Upper lobe of left lung (tissue), 6 donors: ENCODE measurements at places on chromosomes 16 and 17.

DNA sequence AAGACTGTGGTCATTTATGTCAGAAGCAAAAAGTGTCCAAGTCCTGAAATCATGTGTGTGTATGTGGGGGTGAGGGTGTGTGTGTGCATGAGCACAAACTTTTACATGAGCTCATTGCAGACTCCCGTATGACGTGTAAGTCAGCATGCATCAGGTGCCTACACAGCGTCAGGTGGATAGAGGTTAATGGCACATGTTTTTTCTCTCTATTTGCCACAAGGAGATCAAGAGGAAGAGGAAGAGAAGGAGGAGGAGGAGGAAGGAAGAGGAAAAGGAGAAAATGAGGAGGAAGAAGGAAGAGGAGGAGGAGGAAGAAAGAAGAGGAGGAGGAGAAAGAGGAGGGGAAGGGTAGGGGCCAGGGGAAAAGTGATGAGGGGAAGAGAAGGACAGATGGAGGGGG, 178.0 kb upstream of the DYNLRB2 start:
- DNase-seq, result no peak

DNA sequence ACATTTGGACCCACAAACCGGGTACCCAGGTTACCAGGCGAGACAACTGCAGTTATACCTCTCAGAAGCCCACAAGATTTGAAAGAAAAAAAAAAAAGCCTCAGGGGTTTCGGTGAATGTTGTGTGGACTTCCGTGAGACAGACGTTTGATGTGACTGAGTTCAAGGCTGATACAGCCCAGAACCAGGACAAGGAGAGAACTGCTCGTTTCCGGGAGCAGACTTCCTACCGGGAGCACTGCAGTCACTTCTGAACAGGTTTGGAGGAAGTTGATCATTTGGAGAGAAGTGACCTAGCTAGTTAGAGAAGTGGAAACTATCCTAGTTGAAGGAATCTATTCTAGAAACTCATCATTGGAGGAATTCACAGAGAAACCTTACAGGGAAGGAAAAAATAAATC, 847 bp downstream of the CKLF start:
- peak; percentile 47 for DNase-seq

- no peak for DNase-seq
Measured at GRCh38 chr16:88780142-88781062, 4.6 kb downstream of the PIEZO1 start.

DNA sequence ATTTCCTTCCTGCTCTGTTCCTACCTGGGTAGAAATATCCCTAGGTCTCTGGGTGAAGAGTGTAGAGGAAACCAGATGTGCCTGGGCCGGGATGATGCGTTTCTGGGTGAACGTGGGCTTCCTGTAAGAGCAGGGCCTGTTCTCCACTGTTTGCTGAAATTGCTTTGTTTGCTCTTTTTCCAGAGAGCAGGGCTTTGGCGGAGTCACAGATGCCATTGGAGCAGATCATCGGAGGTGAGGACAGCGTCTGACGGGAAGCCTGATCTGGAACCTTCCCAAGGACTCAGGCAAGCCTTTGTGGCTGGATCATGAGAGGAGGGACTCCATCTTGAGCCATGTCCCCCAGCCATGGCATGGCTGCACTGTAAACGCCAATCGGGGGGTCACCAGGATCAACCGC, 15.4 kb downstream of the DHODH start:
- DNase-seq, result no peak

DNA sequence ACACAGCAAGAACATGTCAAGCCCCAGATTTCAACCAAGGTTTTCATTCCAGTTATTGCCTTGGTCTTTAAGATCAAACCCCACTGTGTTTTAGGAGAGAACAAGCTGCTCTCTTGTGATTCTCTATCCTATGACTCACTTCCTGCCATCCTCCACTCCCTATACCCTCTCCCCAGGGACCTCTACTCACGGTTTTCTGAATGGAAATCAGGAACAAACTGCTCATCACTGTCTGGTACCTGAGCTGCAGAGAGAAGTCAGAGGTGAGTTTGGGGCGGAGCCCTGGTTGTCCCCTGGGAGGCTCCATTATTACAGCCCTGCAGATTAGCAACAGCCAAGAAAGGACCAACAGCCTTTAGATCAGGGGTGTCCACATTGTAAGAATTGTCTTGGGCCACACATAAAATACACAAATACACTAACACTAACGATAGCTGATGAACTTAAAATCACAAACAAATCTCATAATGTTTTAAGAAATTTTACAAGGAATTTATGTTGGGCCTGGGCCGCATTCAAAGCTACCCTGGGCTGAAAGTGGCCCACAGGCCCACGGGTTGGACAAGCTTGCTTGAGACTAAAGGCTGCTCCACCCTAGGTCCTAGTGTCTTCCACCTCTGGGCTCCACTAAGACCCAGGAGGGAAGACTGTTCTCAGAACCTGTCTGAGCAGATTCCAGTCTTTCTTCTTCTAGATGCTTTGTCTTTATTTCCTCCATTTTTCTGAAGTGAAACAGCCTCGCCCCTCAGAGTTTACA, 9.7 kb downstream of the ETV4 start:
- DNase-seq, result no peak

DNA sequence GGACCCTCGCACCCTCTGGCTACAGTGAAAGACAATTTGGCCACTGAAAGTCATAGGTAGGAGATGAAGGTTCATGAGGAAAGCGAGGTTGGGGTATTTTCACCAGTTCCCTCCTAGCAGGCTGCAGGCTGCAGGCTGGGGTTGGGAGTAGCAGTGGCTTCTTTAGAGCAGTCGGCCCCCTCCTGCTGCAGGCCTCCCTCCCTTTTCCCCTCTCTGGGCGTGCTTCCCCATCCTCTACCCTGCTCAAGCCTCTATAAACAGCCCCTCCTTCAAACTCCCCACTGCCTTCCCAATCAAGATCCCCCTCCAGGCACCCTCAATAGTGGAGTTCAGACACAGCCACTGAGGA, 41.8 kb downstream of the GAS7 start:
- DNase-seq, result no peak

GRCh38 chr16:24138575-24138974, 117.6 kb upstream of the CACNG3 start:
- no peak for DNase-seq

GRCh38 chr17:8300627-8301242, 5.5 kb upstream of the SLC25A35 start:
- DNase-seq, result no peak

DNA sequence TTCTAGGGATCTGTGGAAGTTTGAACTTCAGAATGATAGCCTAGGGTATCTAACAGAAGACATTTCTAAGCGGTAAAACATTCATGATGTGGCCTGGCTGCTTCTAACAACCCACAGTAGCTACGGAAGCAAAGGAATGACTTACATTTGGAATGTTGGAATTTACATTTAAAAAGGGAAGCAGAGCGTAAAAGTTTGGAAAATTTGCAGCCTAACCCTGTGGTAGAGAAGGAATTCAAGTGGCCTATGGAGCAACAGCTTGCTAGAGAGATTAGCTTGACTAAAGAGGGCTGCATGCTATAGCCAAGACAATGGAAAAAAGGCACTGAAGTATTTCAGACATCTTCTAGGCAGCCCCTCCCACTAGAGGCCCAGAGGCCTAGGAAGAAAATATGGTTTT, 50.1 kb downstream of the HNF1B start:
- no peak for DNase-seq

DNA sequence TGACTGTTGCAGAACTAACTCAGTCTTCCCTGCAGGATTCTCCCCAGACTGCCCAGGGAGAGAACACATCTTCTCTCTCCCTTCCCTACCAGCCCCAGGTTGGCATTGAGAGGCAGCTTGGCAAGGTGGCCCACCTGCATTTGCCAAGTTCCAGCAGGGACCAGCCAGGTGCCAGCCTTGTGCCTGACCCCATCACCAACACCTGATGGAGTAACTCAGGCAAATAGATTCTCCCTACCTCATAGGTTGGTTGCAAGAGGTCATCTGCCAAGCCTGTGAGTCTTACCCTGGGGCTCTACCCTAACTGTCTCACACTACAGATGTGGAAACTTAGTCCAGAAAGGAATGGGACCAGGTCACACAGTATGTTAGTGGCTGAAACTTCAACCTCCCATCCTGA, 20.4 kb downstream of the BEAN1 start:
- no peak for DNase-seq

GRCh38 chr16:84324434-84325262, 30.0 kb downstream of the WFDC1 start:
- DNase-seq, result no peak

- peak; percentile 65 for DNase-seq
Measured at GRCh38 chr16:31113121-31114120, 4.0 kb upstream of the KAT8 start.

- no peak for DNase-seq
Measured at GRCh38 chr17:80028030-80028429, 7.6 kb downstream of the TBC1D16 start.

DNA sequence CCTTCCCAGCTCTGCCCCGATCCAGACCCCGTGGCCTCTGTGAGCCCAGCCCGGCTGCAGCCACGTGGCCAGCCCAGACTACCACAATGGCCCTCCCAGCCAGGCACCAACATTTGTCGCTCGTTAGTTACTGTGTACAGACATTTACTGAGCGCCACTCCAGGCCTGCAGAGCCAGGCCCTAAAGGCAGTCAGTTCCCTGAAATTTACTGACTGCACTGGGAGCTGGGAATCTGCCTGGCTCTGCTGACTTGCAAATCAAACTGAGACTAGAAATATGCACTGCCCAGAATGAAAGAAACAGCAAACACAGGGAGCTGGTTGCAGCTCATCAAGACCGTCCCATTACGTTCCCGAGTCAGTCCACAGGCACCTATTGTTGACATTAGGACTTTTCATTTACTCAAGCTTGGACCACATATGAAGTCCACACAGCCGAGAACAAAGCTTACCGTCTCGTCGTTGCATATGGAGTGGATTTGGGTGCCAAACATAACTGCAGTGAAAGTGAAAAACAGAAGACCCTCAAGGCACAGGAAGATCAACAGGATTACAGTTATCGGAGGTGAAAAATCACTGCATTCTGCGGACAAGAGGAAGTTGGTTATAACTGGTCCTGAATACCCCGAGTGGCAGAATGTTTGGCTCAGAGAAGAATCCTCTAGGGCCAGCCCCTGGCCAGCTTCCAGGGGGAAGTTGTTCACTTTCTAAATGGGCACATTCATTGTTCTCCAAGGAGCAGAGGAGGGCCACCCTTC, 34.5 kb downstream of the ZDHHC7 start:
- DNase-seq, result peak; percentile 87

GRCh38 chr17:27461192-27461859, 5.1 kb downstream of the KSR1 start:
- no peak for DNase-seq

GRCh38 chr17:45276031-45276430, 14.1 kb upstream of the SPATA32 start:
- DNase-seq, result no peak

DNA sequence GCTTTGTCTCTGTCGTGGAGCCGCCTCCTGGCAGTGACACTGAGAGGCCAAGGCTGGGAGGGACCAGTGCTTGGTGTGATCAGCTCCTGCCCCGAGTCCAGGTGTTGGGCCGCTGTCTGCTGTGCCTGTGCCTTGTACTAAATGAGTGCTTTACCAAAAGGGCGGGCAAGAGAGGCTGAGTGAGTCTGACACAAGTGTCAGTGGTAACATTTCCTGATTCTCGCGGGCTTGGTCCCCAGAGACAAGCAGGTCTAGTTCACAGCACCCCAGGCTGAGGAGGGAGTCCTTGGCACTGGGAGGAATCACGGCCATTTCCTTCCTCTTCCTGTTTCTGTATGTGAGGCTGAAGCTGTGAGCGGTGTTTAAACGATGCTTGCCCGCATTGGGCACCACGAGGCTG, 30.2 kb downstream of the PLD6 start:
- no peak for DNase-seq

- DNase-seq, result no peak
Measured at GRCh38 chr17:49939318-49939717, 29.7 kb upstream of the DLX4 start.

GRCh38 chr17:35534576-35535093, 2.8 kb downstream of the SLFN12L start:
- no peak for DNase-seq

DNA sequence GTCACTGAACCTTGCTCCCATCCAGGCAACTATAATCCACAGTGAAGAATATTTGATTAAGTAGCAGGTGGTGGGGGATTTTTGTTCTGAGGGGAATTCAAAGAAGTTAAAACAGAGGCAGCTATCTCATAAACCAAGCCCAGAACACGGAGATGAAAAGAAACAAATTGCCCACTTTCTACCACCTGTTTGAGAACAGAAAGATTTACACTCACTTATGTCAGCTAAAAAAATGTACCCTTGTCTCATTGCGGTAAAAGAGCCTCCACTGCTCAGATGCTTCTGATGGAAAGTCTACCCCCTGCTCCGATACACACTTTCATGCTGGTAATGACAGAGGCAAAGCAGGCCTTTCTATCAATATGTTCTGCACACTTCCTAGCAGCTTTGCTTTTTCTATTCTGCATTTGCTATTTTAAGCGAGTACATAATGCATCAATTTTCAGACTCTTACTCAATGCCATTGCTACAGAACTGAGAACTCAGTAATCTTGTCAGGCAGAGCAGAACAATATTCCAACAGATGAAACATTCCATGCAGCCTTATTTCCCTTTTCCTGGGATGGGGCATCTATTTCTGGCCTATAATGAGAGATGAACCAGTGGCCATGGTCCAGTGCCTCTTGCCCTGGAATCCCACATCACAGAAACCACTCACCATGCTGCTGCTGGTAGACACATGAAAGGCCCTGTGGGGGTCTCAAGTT, 29.0 kb downstream of the CDK5R1 start:
- DNase-seq, result no peak

DNA sequence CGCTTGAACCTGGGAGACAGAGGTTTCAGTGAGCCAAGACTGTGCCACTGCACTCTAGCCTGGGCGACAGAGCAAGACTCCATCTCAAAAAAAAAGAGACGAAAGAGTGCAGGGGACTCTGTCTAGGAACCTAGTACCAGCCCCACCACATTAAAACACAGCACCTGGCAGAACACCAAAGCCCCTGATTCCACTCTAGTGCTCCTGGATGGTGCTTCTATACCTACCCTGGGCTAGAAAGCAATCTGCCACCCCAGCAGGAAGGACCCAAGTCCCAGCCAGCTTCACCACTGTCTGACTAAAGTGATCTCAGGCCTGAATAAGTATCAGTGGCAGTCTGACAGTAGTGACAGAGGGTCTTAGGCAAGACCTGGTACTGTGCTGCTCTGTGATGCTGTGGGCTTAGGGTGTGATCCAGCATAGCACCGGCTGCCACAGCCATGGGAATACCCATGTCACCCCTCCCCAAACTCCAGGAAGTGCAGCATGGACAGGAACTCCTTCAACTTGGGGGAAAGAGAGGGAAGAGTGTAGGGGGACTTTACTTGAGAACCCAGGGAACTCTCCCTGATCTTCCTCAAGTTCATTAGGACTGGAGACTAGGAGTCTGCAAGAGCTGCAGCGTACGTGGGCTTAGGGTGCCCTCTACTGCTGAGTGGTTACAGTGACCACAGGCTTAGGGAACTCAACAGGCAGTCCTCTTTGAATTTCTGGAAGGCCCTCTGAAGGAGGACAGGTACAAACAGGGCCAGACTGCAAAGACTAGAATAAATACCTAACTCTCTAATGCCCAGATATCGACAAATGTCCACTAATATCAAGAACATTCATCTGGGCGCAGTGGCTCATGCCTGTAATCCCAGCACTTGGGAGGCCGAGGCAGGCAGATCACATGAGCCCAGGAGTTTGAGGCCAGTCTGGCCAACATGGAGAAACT, 30.0 kb upstream of the RNF43 start:
- DNase-seq, result no peak

GRCh38 chr16:49528866-49529288, 155.3 kb downstream of the C16orf78 start:
- DNase-seq, result no peak
